Right forelimb (tissue), 1 donor: ENCODE measurements at places on chromosomes 16 and 17.

GRCh38 chr16:50246299-50247122 lies 19.8 kb upstream of the ADCY7 start:
- no peak for DNase-seq

- DNase-seq: peak; percentile 50
Measured at GRCh38 chr16:46857368-46857945, 26.5 kb upstream of the C16orf87 start.

- peak; percentile 59 for DNase-seq
Measured at GRCh38 chr17:9645851-9646545, 681 bp downstream of the USP43 start.

DNA sequence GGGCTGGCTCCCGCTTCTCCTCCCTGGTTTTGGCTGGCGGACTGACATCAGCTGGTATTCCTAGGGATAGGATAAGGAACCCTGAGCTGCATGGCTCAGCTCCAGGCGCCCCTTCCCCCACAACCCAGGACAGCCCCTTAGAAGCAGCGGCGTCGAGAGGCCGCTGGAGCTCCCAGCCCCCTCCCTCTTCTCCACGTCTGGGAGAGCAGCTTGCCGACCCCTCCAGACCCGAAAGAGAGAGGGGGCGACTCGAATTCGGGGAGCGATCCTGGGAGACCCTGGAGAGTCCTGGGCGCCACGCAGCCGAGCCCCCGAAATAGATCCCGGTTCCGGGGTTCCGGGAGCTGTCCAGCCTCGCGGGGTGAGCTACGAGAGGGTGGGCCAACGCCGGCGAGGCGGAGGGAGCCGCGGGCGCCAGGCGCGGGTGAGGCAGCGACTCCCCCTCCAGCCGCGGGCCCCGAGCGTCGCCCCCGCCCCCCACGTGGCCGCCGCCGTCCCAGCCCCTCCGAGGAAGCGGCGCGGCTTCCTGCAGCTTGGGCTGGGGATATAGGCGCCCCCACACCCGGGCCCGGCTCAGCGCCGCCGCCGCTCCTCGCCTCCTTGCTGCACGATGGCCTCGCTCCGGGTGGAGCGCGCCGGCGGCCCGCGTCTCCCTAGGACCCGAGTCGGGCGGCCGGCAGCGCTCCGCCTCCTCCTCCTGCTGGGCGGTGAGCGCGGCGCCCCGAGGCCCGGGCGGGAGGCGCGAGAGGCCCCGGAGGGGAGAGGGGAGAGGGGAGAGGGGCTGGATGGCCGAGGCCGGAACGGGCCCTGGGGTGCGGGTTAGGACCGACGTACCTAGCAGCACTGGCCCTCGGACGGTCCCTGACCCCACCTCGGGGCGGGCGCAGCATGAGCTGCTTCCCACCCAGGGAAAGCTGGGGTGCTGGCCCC lies at the start of gene RAMP2:
TSS of gene RAMP2 (plus strand) at position 576 of the 930 bp plus-strand sequence. CDS start at position 611, 35 bp downstream.
- DNase-seq: peak; percentile 78

GRCh38 chr17:57368637-57369336 lies 112.5 kb downstream of the MSI2 start:
- DNase-seq: no peak

- peak; percentile 53 for DNase-seq
Measured at GRCh38 chr16:56610017-56610608, 1.7 kb downstream of the MT2A start.
